Astrocyte (in vitro differentiated cells and primary cell): ENCODE measurements at places on chromosomes 12 and 14. TPM values are rescaled to one million over a fixed set of nuclear protein-coding genes. Genes with fewer than 3 reads are reported as not detected.

Gene HOXC13
- not detected in 2 replicates for total RNA-seq

Gene CLEC4D
- total RNA-seq = not detected in 2 replicates

Gene CLEC9A
- not detected in 2 replicates for total RNA-seq

Gene SLC41A2
- 34.8 and 35.6 TPM in 2 replicates for total RNA-seq

Gene KRR1
- total RNA-seq = 48.4 and 56.9 TPM in 2 replicates

Gene BATF
- not detected in 2 replicates for total RNA-seq

Gene CCDC38
- 0.07 TPM in 1 of 2 replicates, not detected in the other for total RNA-seq
